ENCODE measurements at places on chromosomes 16 and 17. TPM values are rescaled to one million over a fixed set of nuclear protein-coding genes. Genes with fewer than 3 reads are reported as not detected.

Gene CDH13
- total RNA-seq = not detected

DNA sequence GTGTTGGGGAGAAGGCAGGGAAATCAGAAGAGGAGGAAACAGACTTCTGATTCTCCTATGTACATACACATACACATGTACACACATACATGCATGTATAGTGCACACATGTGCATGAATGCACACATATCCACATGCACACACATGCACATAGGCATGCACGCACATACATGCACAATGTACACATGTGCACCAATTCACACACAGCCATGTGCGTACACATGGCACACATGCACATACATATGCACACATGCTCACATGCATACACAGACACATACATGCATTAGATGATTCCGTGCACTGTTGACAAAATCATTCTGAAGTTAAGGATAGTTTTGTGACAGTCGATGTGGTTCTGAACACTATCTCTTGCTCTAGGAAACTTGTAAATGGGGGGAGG, 214.0 kb upstream of the CDH13 start:
- DNase-seq = no peak
- no peaks in the 10 kb centered on the region for H3K4me1 ChIP-seq
- no peak overlapping the region for H3K27ac ChIP-seq

- no peak overlapping the region for H3K4me3 ChIP-seq
- no peak for DNase-seq
- H3K36me3 ChIP-seq = no peaks in the 10 kb centered on the region
- no peaks in the 10 kb centered on the region for H3K27me3 ChIP-seq
- H3K27ac ChIP-seq = no peak overlapping the region
These were observed 478.5 kb downstream of the GRIN2A start for GRCh38 chr16:9703731-9704130.

DNA sequence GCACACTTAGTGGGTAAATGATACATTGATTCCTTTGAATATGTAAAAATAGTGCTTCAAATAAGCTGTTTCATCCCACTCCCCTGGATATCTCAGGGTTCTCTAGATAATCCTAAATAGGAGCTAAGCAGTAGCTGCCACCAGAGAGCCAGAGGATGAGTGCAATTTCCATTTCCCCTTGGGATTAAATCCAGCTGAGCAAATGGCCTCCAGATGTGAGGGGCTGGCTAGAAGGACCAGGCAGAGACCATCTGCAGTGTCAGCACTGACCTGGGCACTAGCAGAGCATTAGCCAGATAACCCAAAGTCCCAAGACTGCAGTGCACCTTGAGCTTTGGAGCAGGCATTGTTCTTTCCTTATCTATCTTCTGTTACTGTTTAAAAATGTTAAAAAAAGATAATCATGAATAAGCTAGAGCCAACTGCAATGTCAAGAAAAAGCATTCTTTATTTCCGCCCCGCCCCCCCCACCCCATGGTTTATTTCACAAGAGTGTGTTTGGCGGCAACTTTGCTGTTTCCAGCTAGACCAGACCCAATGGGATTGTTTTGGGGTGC, 19.5 kb downstream of the GPR179 start:
- H3K27ac ChIP-seq = no peak overlapping the region
- H3K4me1 ChIP-seq = peaks cover 25% of the 10 kb centered on the region
- H3K36me3 ChIP-seq = no peaks in the 10 kb centered on the region
- no peak overlapping the region for H3K4me3 ChIP-seq
- H3K27me3 ChIP-seq = no peaks in the 10 kb centered on the region

GRCh38 chr16:53417011-53417410, 17.3 kb upstream of the RBL2 start:
- H3K4me1 ChIP-seq = peaks cover 7% of the 10 kb centered on the region
- no peak overlapping the region for H3K4me3 ChIP-seq
- no peaks in the 10 kb centered on the region for H3K27me3 ChIP-seq
- H3K36me3 ChIP-seq = no peaks in the 10 kb centered on the region
- no peak overlapping the region for H3K27ac ChIP-seq
- DNase-seq = no peak

DNA sequence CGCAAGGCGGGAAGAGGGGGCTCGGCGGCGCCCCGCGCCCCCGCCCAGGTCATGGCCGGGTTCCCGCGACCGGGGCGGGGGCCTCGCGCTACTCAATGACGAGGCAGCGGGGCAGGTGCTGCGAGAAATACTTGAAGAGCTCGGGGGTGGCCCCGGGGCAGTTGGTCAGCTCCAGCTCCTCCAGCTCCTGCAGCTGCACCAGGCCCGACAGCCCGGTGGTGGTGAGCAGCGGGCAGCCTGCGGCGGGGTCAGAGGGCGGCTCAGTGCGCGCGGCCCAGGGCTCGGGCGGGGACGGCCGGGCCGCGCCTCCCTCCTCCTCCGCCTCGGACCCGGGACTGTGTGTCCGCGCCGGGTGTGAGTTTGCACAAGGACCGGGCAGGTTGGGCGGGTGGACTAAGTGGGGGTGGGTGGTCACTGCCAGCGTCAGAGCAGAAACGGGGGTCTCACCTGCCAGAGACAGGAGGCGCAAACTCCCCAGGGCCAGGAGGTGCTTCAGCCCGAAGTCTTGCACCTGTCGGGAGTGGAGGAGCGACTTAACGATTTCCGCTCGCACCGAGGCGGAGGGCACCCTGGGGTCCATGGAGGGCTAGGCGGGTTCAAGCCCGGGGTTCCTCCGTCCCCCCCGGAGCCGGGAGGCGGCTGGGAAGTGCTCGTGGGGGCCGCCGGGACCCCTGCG, 4.1 kb upstream of the WDR24 start:
- no peak for DNase-seq
- H3K4me1 ChIP-seq = peaks cover 9% of the 10 kb centered on the region
- H3K4me3 ChIP-seq = peak overlapping the region; percentile 78
- H3K27ac ChIP-seq = no peak overlapping the region

- H3K4me1 ChIP-seq = no peaks in the 10 kb centered on the region
- H3K27ac ChIP-seq = no peak overlapping the region
- peaks cover 19% of the 10 kb centered on the region for H3K27me3 ChIP-seq
- peak; percentile 43 for DNase-seq
These were observed 28.4 kb upstream of the TMC5 start for GRCh38 chr16:19389246-19389645.
